T-helper 2 cell treated with Interferon-gamma antibody and Interleukin-4, amounts not matched to agents 100 ng/mL and 5 ng/mL, for 36 hours (primary cell): ENCODE measurements at places on chromosomes 1 and 21. TPM values are rescaled to one million over a fixed set of nuclear protein-coding genes. Genes with fewer than 3 reads are reported as not detected.

Gene OPTC
- total RNA-seq = not detected in 2 replicates

Gene ITLN1
- total RNA-seq = not detected in 2 replicates

Gene CELA3A
- total RNA-seq = not detected in 2 replicates

Gene ZNF678
- total RNA-seq = 4.6 and 6.6 TPM in 2 replicates

Gene C1orf174
- total RNA-seq = 28.5 and 28.6 TPM in 2 replicates

Gene CXADR
- total RNA-seq = 0.20 and 0.50 TPM in 2 replicates

Gene AHDC1
- total RNA-seq = 21.4 and 21.7 TPM in 2 replicates
